ENCODE measurements at places on chromosomes 12 and 14. TPM values are rescaled to one million over a fixed set of nuclear protein-coding genes. Genes with fewer than 3 reads are reported as not detected.
A peak's percentile ranks its signal among the peaks of the same experiment; 100 is the strongest.

GRCh38 chr14:91293281-91293680 lies 48.8 kb upstream of the GPR68 start:
- H3K4me1 ChIP-seq: no peaks in the 10 kb centered on the region
- no peak overlapping the region for H3K4me3 ChIP-seq
- no peak for DNase-seq
- peak overlapping the region; percentile 11 for H3K27ac ChIP-seq
- no peaks in the 10 kb centered on the region for H3K27me3 ChIP-seq

DNA sequence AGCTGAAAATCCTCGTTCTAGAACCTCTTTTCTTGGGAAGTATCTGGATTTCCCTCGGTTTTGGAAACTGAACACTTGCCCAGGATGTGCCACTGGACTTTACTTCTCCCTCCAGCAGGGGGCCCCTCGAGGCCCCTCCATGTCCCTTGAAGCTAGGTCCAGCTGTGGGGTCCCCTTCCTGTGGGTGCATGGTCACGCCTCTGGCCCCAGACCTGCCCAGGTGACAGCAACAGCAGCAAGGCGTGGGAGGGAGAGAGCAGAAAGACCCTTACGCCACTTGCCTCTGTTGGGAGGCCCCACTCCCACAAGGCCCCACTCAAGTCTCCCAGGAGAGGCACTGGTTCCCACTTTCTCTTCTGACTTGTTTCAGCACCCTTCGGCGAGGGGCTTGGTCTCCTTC lies 3.1 kb downstream of the SLC25A29 start:
- no peaks in the 10 kb centered on the region for H3K36me3 ChIP-seq
- peaks cover 7% of the 10 kb centered on the region for H3K27me3 ChIP-seq
- no peak overlapping the region for H3K4me3 ChIP-seq
- DNase-seq: no peak

DNA sequence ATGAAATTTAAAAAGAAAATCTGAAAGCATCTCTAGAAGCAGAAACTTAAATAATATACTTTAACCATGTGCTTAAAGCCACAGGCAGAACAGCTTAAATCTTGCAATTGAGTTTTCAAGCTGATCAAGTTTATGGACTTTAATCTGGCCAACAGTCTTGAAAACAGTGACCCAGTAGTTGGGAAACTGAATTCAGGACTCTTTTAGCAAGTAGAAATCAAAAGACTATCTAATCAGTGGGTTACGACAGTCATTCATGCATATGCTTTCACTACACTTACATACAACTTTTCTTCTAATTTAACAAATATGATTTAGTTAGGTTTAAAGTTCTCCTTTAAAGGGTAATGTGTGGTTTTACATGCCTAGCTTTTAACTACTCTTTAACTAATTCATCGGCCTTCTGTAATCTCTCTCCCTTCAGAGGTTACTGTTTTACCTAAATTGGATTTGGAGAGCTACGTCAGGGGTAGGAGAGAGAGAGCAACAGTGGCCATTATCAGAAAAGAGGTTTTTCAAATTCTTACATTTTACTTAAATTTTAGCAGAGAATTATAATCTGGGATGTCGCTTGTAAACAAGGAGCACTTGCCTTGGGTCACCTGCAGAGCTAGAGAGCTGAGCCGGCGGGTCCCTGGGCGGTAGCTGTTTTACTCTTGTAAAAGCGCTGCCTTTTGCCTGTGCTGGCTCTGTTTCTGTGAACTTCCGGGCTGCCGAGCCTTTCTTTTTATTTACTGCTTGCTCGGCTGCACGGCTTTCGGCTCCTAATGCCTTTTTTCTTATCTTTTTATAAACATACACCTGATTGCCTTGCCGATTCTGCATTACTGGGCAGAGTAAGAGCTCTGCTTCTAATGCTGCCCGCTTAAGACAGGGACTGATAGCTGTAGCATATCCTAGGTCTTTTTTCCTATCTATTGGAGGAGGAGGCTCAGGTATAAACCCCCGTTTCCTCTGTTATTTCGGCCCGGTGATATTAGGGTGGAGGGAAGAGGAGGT lies 17.4 kb upstream of the LYZ start:
- H3K27ac ChIP-seq: peak overlapping the region; percentile 87
- peaks cover 12% of the 10 kb centered on the region for H3K27me3 ChIP-seq
- H3K36me3 ChIP-seq: no peaks in the 10 kb centered on the region
- peaks cover 15% of the 10 kb centered on the region for H3K4me1 ChIP-seq
- peak overlapping the region; percentile 72 for H3K4me3 ChIP-seq

Gene RHOJ
- not detected for total RNA-seq

DNA sequence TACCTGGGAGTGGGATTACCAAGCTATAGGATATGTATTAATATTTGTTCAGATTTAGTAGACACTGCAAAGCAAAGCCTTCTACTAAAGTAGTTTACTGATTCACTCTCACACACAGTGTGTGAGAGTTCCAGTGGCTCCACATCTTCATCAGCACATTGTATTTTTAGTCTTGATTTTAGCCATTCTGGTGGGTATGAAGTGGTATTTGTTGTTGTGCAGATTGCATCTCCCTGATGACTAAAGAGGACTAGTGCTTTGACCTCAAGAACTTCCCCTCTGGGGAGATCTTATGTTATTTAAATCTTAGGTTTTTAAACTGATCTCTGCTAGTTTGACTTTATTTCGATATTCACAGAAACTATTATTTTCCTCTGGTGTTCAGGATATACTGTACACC lies 479.7 kb upstream of the RGS6 start:
- peak overlapping the region; percentile 44 for H3K27ac ChIP-seq
- no peak for DNase-seq
- no peak overlapping the region for H3K4me3 ChIP-seq
- peaks cover 15% of the 10 kb centered on the region for H3K36me3 ChIP-seq
- peaks cover 34% of the 10 kb centered on the region for H3K4me1 ChIP-seq

Gene SDR9C7
- not detected for total RNA-seq

Gene IL23A
- total RNA-seq: 40.0 TPM

GRCh38 chr12:102645968-102646367 lies 165.6 kb upstream of the IGF1 start:
- no peak for DNase-seq
- no peaks in the 10 kb centered on the region for H3K4me1 ChIP-seq
- no peak overlapping the region for H3K27ac ChIP-seq
- H3K4me3 ChIP-seq: no peak overlapping the region

GRCh38 chr12:57521525-57522010 lies 1.1 kb upstream of the MBD6 start:
- peak overlapping the region; percentile 100 for H3K27ac ChIP-seq
- no peaks in the 10 kb centered on the region for H3K27me3 ChIP-seq
- peak overlapping the region; percentile 86 for H3K4me3 ChIP-seq
- peaks cover 61% of the 10 kb centered on the region for H3K4me1 ChIP-seq

GRCh38 chr14:63717702-63718101 lies 10.2 kb downstream of the SGPP1 start:
- H3K27me3 ChIP-seq: no peaks in the 10 kb centered on the region
- H3K27ac ChIP-seq: no peak overlapping the region
- no peak for DNase-seq
- H3K4me3 ChIP-seq: no peak overlapping the region
- peaks cover 16% of the 10 kb centered on the region for H3K4me1 ChIP-seq

Gene CDCA3
- 32.5 TPM for total RNA-seq

DNA sequence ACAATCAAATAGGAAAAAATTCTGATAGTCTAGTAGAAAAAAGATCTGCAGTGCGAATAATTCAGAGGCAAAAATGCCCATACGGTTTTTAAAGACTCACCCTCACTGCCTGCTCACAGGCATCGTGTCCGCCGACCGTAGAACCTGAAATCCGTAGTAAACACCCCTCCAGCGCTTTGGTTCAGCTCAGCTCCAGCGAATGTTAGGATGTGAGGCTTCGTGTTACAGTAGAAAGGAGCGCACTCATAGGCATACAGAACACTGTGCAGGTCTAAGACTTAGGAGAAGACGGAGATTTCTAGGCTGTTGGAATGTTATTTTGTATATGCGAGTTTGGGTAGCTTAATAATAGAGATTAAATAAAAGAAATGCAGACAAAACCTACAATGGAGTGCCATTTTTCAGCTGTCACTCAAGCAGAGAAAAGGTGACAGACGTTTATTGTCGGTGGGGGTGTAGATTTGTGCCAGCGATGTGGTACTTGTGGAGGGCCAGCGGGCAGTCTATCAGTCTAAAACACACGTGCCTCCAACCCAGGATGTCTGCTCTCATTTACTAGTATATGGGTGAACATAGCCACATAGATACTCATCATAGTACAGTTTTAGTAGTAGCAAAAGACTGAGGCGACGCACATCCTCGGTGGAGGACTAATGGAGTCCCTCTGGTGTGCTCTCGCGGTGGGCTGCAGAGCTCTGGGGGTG lies 25.7 kb downstream of the SFSWAP start:
- no peak overlapping the region for H3K4me3 ChIP-seq
- no peak overlapping the region for H3K27ac ChIP-seq
- peaks cover 39% of the 10 kb centered on the region for H3K36me3 ChIP-seq
- no peaks in the 10 kb centered on the region for H3K27me3 ChIP-seq
- H3K4me1 ChIP-seq: no peaks in the 10 kb centered on the region

Gene SIX6
- not detected for total RNA-seq

- H3K4me1 ChIP-seq: no peaks in the 10 kb centered on the region
- H3K4me3 ChIP-seq: no peak overlapping the region
- no peak for DNase-seq
- H3K36me3 ChIP-seq: no peaks in the 10 kb centered on the region
- no peak overlapping the region for H3K27ac ChIP-seq
These were observed 49.4 kb downstream of the KITLG start for GRCh38 chr12:88530868-88531267.

DNA sequence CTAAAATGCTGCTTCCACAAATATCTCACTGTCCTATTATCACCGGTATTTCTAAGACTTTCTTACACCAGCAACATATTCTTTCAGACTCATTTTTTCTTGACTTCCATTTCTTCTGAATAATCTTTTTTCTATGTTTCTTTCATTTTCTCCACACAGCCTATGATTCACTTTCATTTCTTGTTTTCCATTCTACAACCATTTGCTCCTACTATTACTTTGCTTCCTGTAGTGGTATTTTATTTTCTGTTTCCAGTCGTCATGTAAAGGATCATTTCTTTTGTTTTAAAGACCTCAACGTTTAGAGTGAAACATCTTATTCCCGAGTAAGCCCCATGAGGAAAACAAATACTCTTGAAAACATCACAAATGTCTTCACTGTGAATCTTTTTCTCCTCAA lies 182.2 kb upstream of the MDGA2 start:
- H3K4me1 ChIP-seq: no peaks in the 10 kb centered on the region
- H3K27ac ChIP-seq: no peak overlapping the region
- H3K36me3 ChIP-seq: no peaks in the 10 kb centered on the region
